ENCODE measurements at places on chromosomes 5 and 9. TPM values are rescaled to one million over a fixed set of nuclear protein-coding genes. Genes with fewer than 3 reads are reported as not detected.
A peak's percentile ranks its signal among the peaks of the same experiment; 100 is the strongest.

GRCh38 chr9:90099262-90099963 lies 494.6 kb downstream of the GADD45G start:
- DNase-seq = peak; percentile 84

- no peak for DNase-seq
Measured at GRCh38 chr5:43273552-43273951, 39.7 kb downstream of the HMGCS1 start.

- no peak for DNase-seq
Measured at GRCh38 chr5:1329111-1329579, 15.8 kb downstream of the CLPTM1L start.

Gene SHC3
- 0.85 TPM for polyA plus RNA-seq

Gene CNTLN
- polyA plus RNA-seq = 8.0 TPM

Gene RUSC2
- 69.7 TPM for polyA plus RNA-seq

Gene SLC1A3
- 21.3 TPM for polyA plus RNA-seq

- no peak for DNase-seq
Measured at GRCh38 chr5:81081461-81081835, 121.3 kb downstream of the RASGRF2 start.

GRCh38 chr9:72937545-72937944 lies 15.3 kb downstream of the ALDH1A1 start:
- DNase-seq = no peak

DNA sequence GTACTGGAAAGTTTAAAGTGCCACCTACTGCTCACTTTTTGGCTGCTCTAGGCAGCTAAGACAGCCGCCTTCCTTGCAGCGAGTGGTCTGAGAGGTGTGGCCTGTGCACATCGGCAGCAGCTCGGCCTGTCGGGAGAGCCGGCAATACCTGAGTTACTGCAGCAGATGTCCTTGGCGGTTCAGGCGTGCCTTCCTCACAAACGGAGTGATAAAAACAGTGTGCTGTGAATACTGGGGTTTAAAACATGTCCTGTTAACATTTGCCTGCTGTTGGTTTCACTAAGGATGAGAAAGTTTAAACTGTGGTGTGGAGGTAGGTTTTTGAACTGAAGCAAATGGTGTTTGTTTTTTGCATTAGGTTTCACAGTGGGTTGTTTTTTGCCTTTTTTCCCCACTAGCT lies 12.9 kb downstream of the TRAF2 start:
- DNase-seq = no peak

DNA sequence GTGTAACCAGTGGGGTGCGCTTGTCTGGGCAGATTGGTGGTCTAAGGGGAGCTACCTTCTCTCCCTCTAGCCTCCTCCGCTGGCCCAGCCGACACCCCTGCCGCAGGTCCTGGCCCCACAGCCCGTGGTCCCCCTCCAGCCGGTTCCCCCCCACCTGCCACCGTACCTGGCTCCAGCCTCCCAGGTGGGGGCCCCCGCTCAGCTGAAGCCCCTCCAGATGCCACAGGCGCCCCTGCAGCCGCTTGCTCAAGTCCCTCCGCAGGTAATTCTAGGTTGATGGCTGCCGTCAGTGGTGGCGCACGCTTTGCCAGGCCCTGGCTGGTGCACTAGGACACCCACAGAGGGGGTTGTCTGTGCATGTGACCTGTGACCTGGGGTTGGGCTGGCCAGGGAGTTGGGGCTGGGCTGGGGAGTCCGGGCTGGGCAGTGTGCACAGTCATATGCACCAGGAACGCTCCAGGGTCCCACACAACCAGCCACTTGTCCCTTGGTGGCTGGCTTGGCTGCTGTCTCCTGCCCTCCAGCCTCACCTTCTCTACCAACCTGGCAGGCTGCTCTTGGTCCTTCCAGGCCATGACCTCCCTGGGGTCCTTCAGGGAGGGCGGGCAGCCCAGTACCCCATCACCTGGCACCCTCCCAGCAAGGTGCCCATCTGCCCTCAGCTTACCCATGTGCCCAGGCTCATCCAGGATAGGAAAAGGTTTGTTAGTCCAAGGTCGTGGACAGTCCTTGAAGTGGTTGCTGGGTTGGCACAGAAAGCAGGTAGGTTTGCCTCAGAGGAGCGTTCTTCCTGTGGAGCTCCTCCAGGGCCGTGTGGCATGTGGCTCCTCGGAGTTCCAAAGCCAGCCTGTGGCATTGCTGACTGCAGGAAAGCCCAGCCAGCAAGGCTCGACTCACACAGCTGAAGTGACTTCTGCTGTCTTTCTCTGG lies 73.2 kb downstream of the WNK2 start:
- no peak for DNase-seq

GRCh38 chr5:166581826-166582225 lies 1709.6 kb upstream of the WWC1 start:
- no peak for DNase-seq

GRCh38 chr5:159509002-159509660 lies 178.8 kb upstream of the IL12B start:
- DNase-seq = no peak

Gene LCN15
- polyA plus RNA-seq = 0.76 TPM

DNA sequence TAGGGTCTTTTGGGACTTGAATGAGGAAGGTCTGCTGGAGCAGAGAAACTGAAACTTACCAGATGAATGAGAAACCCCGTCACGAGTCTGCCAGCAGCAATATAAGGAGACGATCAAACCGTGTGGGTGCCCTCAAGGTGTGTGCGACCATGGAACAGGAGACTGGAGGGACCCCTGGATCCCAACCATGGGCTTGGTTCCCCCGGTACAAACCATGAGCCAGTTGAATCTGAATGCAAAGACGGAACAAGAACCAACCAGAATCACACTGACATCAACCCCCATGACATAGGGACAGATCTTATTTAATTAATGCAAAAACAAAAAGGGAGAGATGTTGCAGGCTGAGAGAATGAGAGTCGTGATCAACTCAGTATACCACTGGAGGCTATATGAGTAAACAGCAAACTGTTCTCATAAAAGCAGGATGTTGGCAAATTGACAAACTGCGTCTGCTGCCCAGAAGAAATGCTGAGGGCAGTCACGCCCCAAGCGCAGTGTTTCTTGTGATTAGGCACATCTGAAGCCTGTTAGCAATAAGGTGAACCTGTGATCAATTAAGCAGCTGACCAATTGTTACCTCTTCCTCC lies 475.5 kb upstream of the ACO1 start:
- DNase-seq = no peak

DNA sequence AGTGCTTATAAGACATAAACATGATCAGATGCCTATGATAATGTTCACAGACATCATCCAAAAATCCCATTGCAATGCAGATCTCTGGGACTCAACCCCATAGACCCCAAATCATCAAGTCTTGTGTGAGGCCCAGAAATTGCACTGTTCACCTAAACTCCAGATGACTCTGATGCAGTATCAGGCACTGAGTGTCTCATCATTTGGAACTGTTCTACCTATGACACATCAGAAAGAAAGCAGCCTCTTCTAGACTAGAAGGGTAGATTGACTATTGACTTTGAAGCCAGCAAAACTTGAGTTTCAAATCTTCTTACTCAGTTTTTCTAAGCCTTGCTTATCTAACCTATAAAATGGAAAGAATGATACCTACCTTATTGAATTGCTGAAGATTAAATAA lies 58.7 kb upstream of the PAPPA start:
- DNase-seq = no peak

GRCh38 chr9:98010445-98010844 lies 27.3 kb downstream of the ANP32B start:
- peak; percentile 27 for DNase-seq

DNA sequence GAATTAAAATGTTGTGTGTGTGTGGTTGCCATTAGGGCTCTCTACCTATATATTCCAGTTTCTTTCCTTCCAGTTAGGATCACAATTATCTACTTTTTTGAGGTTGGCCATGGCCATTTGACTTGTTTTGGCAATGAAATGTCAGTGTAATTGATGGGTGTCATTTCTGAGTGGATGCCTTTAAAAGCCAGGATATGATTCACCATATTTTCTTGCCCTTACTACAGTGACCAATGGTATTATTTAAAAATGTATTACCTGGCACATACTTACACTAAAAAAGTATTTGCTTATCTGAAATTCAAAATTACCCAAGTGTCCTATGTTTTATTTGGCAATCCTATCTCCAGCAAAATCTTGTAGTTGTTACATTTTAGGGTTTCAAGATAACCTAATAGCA lies 258.7 kb upstream of the ACTBL2 start:
- no peak for DNase-seq

Measured in muscle of leg (tissue), 16 donors.